ENCODE measurements at places on chromosomes 3 and 15.

DNA sequence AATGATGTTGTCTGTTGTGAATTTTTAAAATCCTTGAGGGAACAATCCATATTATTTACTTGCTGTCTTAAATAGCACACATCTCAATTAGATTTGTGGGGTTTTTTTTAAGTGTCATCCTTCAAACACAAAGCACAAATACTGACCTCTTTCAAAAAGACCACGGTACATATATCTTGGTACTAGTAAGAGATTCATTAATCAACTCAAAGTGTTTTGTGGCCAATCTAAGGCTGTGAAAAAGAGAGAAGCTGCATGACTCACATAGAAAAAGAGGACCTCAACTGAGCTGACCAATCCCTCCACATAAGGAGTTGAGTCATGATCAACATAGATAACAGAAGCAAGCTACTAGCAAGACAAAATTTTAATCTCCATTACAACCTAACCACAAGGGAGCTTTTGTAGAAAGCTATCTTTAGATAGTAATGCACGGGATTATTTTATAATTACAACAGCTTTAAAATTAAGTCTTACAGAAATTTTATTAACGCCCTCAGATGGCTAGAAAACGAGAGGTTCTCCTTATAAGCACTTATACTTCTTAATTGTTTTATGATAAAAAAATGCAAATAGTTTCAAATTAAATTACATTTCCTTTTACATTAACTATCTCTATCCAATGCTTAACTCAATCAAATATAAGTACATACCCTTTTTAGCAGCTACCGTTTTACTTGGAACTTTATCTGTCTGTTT is 60.5 kb downstream of the TOP2B start:
- no peak for DNase-seq

DNA sequence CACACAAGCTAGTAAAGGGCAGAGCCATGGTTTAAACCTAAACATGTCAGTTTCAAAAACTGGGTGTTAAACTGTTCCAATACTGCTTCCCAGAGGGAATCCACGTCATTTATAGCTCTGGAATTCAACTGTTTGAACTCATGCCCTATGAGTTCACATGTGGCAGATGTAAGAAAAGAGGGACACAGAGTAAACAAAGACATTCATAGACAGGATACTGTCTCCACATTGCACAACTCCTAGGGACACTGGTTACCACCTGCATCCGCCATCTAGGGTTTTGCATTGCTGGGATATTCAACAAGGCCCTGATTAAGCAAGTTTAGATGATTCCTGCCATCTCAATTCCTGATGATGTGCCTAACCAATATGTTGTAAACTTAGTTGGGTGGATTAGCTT is 134.1 kb upstream of the COL8A1 start:
- no peak for DNase-seq

- DNase-seq: no peak
Measured at GRCh38 chr3:151101270-151101969, 16.0 kb downstream of the MED12L start.

- DNase-seq: no peak
Measured at GRCh38 chr3:122977746-122978466, 49.7 kb downstream of the SEMA5B start.

- DNase-seq: no peak
Measured at GRCh38 chr15:93065641-93066045, 23.4 kb downstream of the RGMA start.

- no peak for DNase-seq
Measured at GRCh38 chr3:16765661-16766060, 119.1 kb upstream of the PLCL2 start.

GRCh38 chr3:161644891-161645635 is 148.5 kb downstream of the OTOL1 start:
- DNase-seq: no peak

- no peak for DNase-seq
Measured at GRCh38 chr3:12461097-12461649, 23.1 kb upstream of the TSEN2 start.

DNA sequence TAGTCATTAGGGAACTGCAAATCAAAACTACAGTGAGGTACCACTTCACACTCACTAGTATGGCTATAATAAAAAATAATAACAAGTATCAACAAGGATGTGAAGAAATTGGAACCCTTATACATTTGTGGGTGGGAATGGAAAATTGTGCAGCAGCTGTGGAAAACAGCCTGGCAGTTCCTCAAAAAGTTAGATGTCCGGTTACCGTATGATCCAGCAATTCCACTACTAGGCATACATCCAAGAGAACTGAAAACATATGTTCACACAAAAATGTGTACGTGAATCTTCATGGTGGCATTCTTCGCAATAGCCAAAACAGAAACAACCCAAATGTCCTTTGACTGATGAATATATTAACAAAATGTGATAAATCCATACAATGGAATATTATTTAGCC is 187.9 kb upstream of the LYSMD4 start:
- DNase-seq: no peak

GRCh38 chr3:17964108-17964507 is 221.7 kb upstream of the TBC1D5 start:
- no peak for DNase-seq

DNA sequence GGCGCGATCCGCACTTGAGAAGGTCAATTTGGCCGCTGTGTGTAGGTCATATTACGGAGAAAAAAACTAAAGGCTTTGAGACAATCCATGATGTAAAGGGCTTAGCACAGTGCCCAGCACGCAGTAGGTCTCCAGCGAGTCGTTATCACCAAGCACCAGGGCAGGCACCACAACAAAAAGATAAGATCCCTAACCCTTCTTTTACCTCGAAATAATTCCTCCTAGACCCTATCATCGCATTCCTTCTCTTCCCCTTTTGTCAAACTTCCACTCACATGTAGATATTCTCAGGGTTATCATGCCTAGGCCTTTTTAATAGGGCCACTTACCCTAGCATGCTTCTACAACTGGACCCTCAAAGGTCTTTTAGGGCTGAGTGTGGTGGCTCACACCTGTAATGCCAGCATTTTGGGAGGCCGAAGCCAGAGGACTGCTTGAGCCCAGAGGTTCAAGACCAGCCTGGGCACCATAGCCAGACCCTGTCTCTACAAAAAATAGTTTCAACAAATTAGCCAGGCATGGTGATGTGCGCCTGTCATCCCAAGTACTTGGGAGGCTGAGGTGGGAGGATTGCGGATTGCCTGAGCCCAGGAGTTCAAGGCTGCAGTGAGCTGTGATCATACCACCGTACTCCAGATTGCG is 13.5 kb downstream of the ZNF774 start:
- DNase-seq: no peak

DNA sequence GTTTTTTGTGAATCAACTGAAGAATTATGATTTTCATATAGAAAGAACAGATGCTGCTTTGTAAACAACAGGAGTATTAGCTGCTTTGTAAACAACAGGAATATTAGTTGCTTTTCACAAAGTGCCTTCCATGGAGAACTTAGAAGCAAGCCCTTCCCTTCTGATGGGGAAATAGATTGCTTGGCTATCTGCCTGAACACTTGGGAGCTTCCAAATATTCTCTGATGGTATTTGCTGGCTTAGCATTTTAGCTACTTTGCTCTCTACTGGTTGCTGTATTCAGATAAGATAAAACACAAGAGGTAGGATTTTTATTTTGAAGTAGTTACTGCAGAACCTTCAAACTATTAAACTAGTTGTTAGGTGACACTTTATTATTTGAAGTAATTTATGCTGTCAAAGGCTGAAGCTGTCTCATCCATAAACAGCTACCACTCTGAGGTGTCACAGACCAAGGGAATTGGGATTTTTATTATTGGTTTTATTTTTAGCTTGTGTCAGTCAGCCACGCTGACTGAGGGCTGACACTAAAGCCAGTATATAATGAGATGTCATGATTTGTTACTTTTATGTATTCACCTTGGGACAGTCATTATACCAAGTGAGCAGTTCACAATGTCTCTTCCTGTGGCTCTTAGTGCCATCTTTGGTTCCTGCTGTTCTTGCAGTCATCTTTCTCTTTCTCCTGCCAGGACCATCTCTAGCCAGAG is 50.0 kb downstream of the ZIC1 start:
- DNase-seq: no peak

GRCh38 chr3:155895379-155895900 is 25.0 kb downstream of the GMPS start:
- DNase-seq: no peak

GRCh38 chr3:48371651-48372376 is at the start of gene FBXW12:
Gene FBXW12 (plus strand): TSS chr3:48372219. CDS start chr3:48372768, 549 bp downstream.
- DNase-seq: no peak

DNA sequence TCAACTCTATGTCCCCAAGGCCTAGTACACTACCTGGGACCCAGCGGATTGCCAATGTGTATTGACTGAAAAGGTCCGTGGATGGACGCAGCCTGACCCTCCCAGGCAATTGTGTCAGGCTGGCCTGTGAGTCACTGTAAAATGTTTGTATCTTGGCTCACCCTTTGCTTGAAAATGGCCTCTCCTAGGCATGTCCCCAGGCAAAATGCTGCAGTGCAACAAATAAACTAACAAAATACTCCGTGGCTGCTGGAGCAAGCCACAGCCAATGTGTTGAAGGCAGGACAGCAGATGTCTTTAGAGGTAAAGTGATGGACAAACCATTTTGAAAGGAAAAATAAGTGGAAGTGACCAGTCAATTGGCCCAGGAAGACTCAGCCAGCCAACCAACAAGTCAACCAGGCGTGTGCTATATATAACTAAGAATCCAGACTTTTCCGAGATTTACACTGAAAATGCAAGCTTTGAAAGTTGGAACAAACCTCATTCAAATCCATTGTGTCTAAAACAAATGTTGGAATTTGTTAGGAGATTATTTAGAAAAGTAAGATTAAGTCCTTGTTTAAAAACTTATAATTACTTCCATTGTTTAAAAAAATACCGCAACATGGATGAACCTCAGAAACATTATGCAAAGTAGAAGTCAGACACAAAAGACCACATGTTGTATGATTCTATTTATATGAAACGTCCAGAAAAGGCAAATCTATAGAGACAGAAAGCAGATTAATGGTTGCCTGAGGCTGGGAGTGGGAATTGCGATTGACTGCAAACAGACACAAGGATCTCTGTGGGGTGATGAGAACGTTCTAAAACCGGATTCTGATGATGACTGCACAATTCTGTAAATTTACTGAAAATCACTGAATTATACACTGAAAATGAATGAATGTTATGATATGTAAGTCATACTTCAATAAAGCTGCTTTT is 191.2 kb downstream of the TLE3 start:
- DNase-seq: no peak

DNA sequence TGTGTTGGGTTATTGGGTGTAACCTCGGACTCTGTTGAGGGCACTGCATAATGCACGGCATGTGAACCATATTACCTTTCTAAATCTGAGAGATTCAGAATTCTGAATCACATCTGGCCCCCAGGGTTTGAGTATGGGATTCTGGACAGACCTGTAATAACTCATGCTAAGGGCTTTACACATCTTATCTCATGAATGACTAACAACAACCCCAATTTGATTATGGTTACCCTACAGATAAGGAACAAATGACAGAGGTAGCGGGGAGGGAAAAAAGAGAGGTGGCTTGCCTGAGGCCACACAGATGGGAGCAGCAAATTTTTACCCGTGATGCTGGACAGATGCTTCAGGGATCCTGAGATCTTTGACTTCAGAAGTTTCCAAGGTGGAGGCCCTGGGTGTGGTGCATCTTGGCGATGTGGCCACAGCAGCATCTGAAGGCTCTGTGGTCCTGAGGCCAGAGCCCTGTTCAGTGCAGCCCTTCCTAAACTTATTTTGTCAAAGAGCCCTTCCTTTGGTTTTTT is 43.8 kb downstream of the POMGNT2 start:
- no peak for DNase-seq

DNA sequence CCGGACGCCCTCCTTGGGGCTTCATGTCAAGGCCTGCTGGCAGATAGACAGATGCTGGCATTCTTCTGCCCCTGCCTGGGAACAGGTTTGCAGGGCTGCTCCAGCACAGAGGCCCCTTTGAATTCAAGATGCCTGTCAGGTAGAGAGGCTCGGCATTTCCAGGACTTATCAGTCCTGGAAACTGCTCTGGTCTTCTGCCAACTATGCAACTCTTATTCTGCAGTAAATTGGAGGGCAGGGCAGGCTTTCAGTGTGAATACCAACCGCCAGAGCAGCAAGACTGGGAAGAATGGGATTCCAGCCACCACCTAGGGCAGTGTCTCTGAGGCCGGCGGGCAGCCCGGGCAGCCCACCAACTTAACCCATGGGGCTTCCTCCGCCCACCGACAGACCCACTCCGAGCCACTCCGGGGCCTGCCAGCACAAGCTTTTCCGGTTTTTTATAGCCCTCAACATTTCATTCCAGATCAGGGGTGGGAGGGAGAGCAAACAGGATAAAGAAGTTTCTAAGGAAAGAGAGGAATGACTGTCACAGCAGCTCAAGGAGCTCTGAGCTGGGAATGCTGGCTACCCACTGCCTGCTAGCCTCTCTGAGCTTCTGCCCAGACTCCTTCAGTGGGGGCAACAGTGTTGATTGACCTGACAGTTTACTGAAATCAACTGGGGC is 140.9 kb downstream of the NTRK3 start:
- DNase-seq: no peak

- DNase-seq: no peak
Measured at GRCh38 chr15:89489376-89489775, 7.0 kb downstream of the RHCG start.

- DNase-seq: no peak
Measured at GRCh38 chr3:183301937-183302580, 49.0 kb downstream of the B3GNT5 start.

- no peak for DNase-seq
Measured at GRCh38 chr15:40302288-40302886, 5.3 kb downstream of the PLCB2 start.

- DNase-seq: peak; percentile 4
Measured at GRCh38 chr3:28050885-28051284, 190.5 kb upstream of the CMC1 start.

DNA sequence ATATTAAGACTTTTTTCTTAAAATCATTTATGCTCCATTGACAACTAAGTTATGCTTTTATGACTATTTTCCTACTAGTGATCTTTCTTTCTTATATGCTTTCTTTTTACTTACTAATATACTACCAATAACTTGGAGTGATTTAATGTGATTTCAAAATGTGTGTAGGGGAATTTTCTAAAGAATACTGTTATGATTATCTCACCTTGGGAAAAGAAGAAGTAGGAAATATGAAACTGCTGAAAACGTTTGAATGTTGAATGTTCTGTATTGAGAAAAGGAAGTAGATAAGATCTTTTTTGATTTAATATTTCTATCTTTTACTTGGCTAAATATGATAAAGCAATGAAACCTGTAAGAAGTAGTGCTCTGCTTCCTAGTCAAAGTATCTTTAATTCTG is 7.8 kb upstream of the CD200R1 start:
- no peak for DNase-seq

DNA sequence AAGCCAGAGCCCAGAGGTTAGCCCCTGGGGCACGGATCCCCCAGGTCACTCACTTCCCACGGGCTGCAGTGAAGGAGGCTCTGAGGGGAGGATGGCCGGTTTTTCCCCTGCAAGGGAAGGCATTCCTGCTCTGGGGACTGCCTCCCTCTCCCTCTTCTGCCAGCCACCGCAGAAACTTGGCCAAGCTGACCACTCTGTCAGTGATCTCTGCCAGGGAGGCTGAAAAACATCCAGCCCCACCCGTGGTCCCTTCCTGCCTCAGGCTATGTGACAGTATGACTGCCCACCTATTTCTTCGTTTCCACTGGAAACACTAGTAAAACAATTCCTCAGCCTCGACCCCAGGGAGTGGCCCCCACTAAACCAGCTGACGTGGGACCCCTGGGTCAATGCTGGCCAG is 14.6 kb upstream of the FANCD2 start:
- DNase-seq: no peak

- DNase-seq: no peak
Measured at GRCh38 chr15:57462381-57462780, 86.1 kb downstream of the CGNL1 start.

GRCh38 chr3:195036203-195036505 is 234.8 kb downstream of the XXYLT1 start:
- DNase-seq: no peak

- DNase-seq: no peak
Measured at GRCh38 chr3:72451841-72452240, 396.4 kb downstream of the SHQ1 start.

All from stimulated activated CD8-positive, alpha-beta memory T cell treated with anti-CD3 and anti-CD28 coated beads, Interleukin-12 subunit alpha, Interleukin-12 subunit beta, amount 100 ng/mL, for 4 hours (primary cell).